ENCODE measurements at places on chromosomes 11 and 22.

DNA sequence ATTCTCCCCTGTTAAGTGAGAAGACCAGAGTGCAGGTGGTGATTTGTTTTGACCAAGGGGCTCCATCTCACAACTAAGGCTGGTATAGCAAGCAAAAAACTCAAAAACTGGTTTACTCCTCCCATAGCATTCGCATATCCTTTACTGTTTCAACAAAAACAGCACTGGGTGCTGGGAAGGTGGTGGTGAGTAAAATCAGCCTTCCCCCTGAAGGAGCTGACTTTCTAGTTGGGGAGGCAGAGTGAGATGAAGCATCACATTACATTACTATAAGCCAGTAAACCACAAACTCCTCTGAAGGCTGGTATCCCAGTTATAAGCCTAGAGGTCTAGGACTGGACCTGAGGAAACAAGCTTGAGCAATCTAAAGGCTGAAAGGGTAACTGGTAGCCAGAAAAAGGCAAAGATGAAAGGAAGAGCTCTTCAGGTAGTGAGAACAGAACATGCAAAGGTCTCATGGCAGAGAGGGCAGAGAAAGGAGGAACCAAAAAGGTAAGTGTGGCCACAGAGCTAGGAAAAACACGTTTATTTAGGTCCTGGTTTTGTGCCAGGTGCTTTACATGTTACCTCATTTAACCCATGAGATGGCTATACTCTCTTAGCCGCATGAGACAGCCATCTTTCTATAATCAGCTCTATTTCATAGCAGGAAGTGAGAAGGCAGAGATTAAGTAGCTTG lies 22.3 kb downstream of the TMEM123 start:
- DNase-seq, result no peak

GRCh38 chr22:23763579-23763945 lies 772 bp downstream of the C22orf15 start:
- no peak for DNase-seq

DNA sequence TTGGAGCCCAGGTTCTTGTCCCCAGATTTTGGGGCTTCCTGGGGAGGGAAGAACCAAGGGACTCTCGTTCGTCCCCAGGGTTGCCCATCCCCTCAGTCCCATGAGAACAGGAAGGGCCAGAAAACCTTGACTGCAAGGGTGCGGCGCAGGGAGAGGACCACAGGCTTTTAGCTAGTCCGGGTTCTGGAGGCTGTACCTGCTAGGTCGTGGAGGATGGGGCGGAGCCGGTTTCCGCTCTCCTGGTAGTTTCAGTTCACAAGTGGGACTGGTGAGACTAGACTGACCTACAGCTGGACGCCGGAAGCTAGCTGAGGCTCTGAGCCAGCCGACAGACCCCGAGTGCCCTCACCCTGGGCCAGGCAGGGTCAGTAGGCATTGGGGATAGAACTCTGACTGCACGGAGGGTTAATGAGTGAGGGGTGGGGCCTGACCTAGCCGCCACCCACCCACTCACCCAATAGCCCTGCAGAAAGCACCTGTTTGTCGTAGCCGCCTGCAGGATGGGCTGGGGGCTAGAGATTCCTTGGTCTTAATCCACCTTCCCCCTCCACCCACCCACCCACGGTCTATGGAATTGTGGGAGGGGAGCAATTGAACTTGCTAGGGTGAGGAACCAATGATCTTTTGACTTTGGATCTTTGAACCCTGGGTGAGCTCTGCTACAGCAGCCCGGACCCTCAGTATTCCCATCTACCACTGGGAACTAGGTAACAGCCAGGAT lies 1.5 kb downstream of the MAFF start:
- no peak for DNase-seq

DNA sequence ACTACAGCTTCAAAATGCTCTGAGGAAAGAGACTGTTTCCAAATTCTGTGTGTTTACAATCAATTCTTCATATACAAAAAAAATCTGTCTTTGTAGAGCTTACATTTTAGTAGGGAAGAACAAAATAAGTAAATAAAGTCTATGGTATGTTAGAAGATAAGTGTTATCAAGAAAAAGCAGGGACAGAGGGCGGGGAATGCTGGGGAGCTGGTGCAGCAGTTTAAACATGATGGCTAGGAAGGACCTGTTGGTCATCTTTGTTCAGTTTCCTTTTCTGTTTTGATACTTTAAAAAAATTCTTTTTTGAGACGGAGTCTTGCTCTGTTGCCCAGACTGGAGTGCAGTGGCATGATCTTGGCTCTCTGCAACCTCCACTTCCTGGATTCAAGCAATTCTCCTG lies 16.1 kb downstream of the TMEM25 start:
- no peak for DNase-seq

GRCh38 chr11:109148669-109149068 lies 273.3 kb upstream of the C11orf87 start:
- no peak for DNase-seq

- DNase-seq, result no peak
Observed at GRCh38 chr11:12144330-12145174, 34.2 kb downstream of the MICAL2 start.

GRCh38 chr11:14054116-14055107 lies 91.9 kb downstream of the SPON1 start:
- no peak for DNase-seq

DNA sequence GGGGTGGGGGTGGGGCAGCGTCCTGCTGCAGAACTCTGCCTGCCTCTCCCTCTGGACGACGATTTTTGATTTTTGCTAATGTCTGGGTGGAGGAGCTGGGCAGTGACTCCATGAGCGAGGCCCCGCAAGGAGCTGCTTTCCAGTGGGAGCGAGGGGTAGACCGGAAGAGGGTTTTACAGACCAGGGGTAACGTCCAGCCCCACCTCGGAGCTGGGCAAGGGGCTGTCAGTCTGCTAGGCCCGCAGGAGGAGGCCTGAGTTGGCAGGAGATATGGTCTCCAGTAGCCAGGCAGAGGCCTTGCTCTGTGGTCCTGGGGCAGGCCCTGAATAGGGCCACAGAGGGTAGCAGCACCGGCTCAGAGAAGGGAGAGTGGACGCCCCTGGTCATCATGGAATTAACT lies 9.0 kb downstream of the MAPK8IP2 start:
- DNase-seq, result no peak

GRCh38 chr22:42758931-42759629 lies 38.4 kb upstream of the A4GALT start:
- no peak for DNase-seq

DNA sequence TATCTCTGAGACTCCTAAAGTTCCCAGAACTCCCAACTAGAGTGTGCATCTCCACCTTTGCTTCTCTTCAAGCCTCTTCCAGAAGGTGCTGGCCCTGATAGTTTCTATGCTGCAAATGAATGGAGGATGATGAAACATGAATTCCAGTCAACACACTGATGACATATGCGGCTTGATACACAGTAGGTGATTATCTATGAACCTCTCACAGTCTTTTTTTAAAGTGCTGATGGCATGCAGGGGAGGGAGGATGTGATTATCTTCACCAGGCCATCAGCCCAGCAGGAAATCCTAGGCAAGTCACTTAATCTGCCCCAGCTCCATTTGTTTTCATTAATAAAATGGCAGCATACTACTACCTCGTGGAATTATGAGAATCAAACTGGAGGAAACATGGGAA lies 548.5 kb downstream of the SOX6 start:
- DNase-seq, result no peak

DNA sequence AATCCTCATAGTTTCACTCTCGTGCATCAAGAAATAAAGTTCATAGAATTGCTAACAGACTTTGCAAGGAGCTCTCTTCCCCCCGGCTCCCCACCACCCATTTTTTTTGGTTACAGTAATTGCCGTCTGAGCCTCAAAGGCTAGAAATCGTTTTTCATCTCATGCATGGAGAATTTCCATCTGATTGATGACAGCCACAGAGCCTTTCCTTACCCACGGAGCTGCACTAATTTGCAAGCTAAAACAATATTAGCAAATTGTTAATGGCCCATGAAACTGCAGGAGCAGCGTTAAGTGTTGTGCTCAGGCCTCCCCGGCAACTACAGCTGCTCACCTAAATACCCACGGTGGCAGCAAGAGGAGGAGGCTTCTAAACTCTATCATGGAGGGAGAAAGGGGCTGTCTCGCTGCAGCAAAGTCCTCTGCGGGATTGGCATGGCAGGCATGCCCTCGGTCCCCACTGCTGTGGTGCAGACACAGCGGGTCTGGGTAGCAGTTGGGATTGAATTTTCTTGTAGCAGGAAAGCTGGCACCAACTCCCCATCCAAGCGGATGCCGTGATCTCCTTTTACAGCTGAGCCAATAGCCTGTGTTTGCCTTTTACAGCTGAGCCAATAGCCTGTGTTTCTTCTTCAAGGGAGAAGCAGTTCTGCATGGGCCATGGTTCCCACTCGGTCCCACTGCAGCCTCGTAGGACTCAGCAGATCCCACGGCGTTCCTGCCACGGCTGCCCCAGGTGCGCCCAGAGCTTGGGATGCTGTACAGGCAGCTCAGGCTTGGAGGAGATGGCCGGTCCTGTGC lies 412.3 kb downstream of the BRD1 start:
- no peak for DNase-seq

DNA sequence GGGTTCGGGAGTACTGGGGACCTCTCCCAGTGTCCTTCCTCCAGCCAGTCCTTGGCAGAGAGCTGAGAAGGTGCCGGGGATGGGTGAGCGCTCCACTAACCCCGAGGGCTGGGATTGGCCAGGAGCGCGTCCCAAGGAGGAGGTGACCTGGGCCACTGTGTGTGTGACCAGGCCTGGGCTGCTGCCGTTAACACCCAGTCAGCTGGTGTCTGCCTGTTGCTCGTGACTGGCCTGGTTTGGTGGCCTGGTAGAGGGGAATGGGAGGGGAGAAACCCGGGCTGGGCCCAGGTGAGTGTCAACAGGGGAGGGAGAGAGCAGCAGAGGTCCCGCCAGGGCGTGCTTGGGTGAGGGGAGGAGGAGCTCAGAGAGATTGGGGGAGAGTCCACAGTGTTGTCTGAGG lies 29.9 kb upstream of the GRAMD4 start:
- no peak for DNase-seq

DNA sequence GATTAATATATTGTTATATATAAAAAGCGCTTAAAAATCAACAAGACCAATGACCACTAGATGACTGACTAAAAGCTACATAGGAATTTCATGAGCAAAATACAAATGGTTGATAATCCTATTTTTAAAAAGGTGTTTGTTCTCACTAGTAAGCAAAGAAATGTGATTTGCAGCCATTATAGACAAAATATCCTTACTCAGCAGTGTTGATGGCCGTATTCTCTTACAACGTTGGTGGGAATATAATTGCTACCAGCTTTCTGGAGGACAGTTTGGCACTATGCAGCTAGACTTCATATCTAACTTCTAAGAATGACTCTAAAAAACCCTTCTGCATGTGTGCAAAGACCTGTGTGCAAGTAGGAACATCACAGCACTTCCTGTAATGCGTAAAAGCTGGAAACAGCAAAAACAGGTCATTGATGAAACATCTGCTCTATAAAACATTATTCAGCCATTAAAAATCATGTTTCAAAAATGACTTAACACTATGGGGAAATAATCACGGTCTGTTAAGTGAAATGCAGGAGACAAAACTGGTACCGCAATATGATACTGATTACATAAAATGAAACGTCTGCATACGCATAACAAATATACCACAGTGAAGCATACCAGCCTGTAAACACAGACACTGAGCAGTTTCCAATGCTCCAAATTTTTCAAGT lies 70.1 kb upstream of the LINC01488 start:
- DNase-seq, result no peak

GRCh38 chr11:9941991-9942390 lies 278.1 kb downstream of the SWAP70 start:
- no peak for DNase-seq

DNA sequence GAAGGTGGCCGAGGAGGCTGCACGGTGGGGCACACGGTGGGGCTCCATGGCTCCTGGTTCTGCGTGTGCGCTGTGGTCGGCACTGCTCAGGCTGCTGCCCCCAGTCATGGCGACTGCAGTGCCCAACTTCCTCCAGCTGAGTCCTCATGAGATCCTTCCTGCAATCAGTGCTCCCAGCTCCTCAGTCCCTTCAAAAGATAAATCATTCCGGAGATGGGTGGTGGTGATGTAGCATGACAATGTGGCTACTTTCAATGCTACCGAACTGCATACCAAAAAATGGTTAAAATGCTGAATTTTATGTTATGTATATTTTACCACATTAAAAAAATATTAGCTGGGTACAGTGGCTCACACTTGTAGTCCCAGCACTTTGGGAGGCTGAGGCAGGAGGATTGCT lies 14.1 kb upstream of the VPREB1 start:
- DNase-seq, result no peak

GRCh38 chr11:46761807-46762206 lies 42.8 kb downstream of the F2 start:
- DNase-seq, result no peak

DNA sequence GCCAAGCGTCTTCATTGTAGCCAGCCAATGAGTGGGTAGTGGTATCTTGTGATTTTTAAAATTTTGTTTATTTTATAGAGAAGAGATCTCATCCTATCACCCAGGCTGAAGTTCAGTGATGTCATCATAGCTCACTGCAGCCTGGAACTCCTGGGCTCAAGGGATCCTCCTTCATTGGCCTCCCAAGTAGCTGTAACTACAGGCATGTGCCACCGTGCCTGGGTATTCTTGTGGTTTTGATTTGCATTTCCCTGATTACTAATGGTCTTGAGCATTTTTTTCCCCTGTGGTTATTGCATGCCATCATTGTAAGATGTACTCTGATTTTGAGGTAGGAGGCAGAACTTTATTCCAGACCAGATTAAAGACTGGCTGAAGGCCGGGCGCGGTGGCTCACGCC lies 2.4 kb upstream of the DENND6B start:
- DNase-seq, result no peak

GRCh38 chr22:43477966-43478365 lies 66.2 kb downstream of the MPPED1 start:
- DNase-seq, result no peak

DNA sequence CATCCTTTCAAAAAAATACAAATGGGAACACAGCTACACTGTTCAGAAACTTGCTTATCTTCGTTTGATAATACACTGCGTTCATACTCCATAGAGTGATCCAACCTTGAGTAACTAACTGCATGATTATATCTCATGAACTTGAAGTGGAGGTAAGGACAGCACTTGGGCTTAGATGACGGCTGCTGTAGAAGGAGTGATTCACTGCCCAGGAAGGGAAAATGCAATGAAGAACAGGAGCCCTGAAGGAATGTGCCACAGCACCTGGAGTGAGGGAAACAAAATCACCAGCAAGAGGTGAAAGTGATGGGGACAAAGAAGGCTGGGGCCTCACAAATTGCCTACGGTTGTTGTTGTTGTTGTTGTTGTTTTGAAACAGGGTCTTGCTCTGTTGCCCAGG lies 44.1 kb upstream of the SC5D start:
- DNase-seq, result no peak

DNA sequence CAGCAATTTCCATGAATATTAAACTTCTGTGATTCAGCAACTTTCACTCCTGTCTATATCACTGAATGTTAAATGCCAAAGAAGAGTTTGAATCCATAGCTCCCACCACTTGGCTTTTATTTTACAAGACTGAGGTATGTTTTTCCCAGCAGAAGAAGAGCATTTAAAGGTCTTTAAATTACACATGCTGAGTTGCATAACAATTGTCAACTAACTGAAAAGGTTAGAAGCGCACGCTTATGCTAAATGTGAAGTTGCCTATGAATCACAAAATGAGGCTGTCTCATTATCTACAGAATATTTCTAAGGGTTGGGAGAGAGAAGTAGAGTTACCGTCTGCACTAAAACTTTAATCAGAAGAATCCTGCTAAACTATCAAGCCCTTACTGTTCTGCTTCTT lies 1086.3 kb downstream of the FAM181B start:
- no peak for DNase-seq

- no peak for DNase-seq
Observed at GRCh38 chr11:66462010-66462409, 4.7 kb upstream of the PELI3 start.
